Uterus (tissue), 4 donors: ENCODE measurements at places on chromosomes 6 and 20.

GRCh38 chr6:81751388-81752083 lies 945 bp downstream of the TENT5A start:
- DNase-seq: peak; percentile 48

- DNase-seq: no peak
Observed at GRCh38 chr6:158069800-158070195, 88.1 kb downstream of the SYNJ2 start.

- no peak for DNase-seq
Observed at GRCh38 chr6:18752278-18753068, 365.3 kb downstream of the RNF144B start.

GRCh38 chr6:29651413-29652197 lies 5.3 kb upstream of the MOG start:
- DNase-seq: no peak

GRCh38 chr6:165077876-165078275 lies 231.5 kb downstream of the C6orf118 start:
- DNase-seq: no peak

GRCh38 chr6:143258945-143259344 lies 191.6 kb downstream of the ADAT2 start:
- DNase-seq: no peak

DNA sequence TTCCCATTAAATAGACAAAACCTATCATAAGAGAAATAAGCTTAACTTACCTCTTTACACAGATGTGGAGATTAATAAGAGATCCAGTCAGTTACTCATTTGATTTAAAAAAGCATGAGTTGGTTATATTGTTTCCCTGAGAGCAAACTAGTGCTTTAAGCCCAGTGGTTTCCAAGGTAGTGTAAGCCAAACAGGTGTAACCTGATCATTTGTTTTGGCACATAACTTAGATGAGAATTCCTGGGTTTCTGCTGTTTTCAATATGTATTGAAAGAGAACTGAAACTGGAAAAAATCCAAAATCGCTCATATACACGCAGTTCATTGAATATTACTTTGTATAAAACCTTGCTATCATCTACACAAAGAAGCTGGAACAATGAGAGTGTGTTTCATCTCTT lies 30.5 kb upstream of the SMIM8 start:
- no peak for DNase-seq

- no peak for DNase-seq
Observed at GRCh38 chr6:105832313-105832761, 253.8 kb upstream of the PRDM1 start.

- no peak for DNase-seq
Observed at GRCh38 chr6:28585335-28585734, 59.7 kb downstream of the GPX5 start.

- DNase-seq: no peak
Observed at GRCh38 chr6:47483516-47483852, 5.9 kb downstream of the CD2AP start.

- DNase-seq: no peak
Observed at GRCh38 chr20:46624946-46625345, 26.3 kb downstream of the SLC13A3 start.

DNA sequence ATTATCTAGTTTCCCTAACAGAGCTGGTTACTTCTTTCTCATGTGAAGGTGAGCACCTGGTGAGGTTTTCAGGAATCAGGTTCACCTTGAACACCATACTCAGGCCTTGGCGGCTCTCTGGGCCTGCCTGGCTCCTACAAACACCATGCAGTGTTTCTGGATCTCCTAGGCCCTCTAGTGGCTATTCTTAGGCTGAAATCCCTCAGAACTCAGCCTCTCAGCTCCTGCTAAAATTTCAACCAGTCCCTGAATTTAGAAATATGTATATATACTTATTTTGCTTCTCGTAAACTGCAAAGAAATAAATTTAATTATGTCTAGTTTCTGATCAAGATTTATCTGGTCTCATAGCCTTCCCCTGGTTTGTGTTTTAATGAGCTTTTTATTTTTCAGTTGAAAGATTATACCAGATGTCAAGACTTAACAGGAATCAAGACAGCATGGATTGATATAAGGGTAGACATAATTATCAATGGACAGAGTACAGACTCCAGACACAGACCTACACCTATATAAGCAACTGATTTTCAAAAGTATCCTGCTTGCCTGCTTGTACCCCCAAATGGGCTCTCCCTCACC lies 55.9 kb downstream of the ANKEF1 start:
- DNase-seq: peak; percentile 25

GRCh38 chr20:58228484-58229197 lies at the start of gene ANKRD60:
TSS of gene ANKRD60 (minus strand) at chr20:58228653. CDS start at chr20:58228653, 0 bp downstream.
- DNase-seq: no peak

GRCh38 chr20:24863356-24863755 lies 85.7 kb upstream of the CST7 start:
- no peak for DNase-seq

GRCh38 chr6:91198588-91199255 lies 611.9 kb upstream of the MAP3K7 start:
- no peak for DNase-seq

DNA sequence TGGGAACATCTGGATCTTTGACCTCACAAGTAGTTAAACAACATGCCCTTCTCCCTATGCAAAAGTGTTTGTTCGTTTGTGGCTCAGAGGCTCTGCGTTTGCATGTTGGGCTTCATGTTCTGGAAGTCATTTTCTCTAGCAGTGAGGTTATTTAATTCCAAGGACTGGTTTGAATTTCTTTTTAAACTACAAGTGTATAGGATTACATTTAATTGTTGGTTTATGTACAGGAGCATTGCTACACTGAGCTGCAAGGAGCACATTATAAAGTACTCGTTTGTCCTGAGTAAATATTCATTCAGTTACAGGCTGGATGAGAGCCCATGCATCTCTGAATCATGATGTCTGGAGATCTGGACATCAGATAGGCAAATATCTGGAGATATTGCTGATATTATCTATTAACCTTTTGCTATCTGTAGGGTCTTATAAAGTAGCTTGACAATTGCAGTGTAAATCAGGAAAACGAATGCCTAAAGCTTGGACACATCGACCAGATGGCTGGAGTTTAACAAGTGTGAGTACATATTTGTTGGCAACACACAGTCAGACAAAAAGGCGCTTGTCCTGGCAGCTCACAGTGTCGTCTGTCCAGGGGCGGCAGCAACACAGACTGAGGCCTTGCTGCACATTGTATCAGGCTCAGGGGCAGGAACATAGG lies 84.6 kb downstream of the PDE7B start:
- DNase-seq: no peak
